Fibroblast of skin of scalp (primary cell): ENCODE measurements at places on chromosomes 11 and 22.
A peak's percentile ranks its signal among the peaks of the same experiment; 100 is the strongest.

DNA sequence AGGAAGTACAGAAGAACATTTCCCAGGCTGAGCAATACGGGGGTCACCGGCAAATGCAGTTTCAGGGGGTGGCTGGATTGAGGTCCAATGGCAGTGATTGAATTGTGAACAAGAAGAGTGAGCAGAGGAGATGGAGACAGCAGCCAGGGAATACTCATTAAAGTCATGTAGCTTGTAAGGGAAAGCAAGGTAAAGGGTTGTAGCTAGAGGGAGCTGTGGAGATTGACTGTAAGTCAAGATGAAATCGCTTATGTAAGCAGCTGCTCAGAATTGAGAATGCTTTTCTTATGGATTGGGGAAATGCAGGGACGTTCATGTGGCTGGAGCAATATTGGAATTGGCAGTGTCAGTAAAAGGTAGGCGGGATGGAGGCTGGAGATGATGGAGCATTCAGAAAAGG, 111.4 kb upstream of the TBCEL start:
- DNase-seq: peak; percentile 30

DNA sequence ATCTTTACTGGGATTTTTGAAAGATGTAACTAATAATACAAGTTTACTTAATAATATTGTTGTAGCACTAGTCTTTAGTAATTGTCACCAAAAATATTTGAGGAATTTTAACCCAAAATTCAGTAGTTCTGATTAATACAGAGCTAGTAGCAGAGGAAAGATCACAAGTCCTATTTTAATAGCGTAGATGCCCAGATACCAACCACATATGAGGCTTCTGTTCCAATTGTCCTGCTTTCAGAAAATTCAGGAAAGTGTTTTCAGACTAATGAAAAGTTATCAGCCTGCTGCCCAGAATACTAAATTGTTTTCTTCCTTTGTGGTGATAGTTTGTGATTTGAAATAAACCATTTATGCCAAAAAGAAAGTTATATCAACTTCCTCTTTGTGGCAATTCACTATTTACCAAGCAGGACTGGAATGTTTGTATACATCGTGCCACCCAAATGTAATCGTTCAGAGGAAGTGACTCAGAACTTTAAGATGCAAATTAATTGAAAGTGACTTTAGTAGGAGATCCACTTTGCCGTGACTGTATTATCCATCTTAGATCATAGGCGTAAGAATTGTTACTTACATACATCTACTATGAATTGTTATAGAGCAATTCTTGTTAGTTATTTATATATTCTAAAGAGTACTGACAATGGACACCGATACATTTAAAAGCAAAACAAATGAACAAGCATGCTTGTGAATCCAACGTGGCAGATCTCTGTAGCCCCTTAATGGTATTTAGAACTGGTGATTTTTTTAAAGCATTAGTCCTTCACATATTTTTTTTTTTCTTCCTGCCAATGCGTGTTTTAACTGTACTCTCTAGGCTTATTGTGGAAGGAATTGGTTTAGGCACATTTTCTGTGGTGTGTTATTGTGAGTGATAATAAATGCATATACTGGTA, 231.0 kb downstream of the DDX10 start:
- DNase-seq: peak; percentile 74

GRCh38 chr11:69278091-69278867, 15.7 kb upstream of the MYEOV start:
- no peak for DNase-seq

GRCh38 chr11:70710192-70710591, 311.9 kb downstream of the CTTN start:
- DNase-seq: no peak

DNA sequence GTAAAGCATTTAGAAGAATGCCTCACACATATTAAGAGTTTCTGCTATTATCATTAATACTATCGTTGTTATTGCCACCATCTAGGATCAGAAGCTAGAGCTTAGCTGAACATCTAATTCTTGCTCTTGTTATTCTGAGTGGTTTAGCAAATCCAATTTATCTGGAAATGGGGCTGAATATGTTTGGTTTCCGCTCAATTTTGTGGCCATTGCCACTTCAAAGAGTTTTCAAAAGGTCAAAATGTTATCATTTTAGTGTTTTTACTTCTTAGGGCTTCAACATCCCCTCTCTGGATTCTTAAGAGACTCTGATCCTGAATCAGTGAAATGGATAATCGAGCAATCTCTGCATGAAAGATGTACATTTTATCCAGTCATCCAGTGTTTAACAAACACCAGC, 10.2 kb upstream of the PIK3IP1 start:
- DNase-seq: no peak

- no peak for DNase-seq
Measured at GRCh38 chr11:119483881-119484371, 61.0 kb upstream of the THY1 start.

GRCh38 chr11:22130462-22131053, 62.3 kb upstream of the ANO5 start:
- DNase-seq: no peak

GRCh38 chr11:79025097-79025496, 415.7 kb downstream of the TENM4 start:
- no peak for DNase-seq

DNA sequence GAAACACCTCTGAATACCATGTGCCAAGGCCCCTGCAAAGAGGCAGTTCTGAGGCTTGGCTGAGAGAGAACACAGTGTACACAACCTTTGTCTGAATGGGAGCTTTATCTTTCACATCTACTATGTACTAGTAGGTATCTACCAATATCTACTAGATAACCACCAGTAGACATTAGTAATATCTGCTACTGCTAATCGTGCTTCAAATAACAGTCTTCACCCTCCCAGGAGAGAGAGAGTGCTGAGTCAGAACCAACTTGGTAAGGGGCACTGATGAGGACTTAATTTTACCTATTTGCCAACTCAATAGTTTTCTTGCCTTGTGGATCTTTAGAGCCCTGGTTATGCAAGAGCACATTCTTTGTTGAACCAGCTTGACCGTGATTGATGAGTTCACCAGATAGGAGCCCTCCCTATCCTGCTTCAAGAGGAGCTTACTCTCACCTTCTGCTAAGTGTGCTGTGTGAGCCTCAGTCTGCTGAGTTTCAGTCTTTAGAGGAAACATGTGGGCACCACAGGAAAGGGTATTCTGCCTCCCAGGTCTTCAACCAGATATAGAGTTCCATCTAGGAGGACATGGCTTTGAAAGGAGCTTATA, 967.5 kb downstream of the NTM start:
- no peak for DNase-seq

DNA sequence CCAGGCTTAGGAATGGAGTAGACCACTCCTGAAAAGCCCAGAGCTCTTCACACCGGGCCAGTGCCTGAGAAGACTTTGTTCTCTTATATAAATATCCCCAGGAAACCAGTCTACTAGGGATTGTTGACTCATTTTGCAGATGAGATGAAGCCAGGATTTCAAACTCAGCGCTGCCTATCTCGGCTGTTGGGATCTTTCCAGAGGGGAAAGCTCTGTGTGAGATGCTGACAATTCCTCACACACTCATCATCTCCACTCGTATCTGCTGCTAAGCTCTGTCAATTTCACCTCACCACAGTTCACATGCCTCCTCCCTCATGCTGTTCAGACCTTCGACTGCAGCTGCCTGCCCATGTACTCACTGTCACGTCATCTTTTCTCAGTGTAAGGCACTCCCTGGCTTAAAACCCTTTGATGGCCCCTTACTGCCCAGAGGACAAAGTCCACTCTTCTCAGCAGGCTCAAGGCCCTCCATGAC, 12.5 kb downstream of the USH1C start:
- DNase-seq: peak; percentile 32

DNA sequence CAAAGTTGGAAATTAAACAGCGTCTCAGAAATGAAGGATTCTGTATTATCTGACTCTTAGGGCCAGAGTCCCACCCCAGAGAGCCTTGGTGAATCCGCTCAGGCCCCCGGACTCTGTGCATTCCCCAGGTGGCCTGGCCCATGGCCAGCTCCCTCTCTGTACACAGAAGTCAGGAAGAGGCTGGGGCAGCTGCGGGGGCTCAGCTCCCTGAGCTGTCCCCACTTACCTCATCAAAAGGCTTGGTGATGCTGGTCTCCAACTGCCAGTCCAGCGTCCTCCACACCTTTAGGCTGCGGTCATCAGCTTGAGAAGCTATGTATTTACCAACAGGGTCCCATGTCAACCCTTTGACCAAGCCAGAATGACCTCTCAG, 35.0 kb downstream of the HIRA start:
- DNase-seq: no peak

DNA sequence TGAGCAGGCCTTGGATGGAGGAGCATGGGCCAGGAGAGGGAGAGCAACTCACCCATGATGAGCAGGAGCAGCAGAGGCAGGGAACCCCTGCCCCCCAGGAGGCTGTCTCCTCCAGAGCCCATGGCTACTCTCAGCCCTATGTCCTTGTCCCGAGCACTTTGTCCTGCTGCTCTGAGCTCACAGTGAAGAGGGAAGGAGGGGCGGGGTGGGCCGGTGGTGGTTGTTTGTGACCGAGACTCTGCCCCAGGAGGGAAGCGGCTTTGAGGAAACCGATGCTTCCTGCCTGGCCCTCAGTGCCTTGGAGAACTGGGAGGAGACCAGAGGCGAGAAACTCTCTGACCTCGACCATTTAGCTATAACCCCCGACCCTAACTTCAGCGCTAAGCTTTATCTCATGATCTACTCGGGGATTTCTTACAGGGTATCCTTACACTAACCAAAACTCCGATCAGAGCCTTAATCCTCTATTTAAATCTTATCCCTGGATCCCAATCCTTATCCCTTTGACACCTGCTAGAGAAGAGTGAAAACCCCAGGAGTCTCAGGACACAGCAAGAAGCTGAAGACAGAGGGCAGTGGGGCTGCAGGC, at the start of gene ROBO4:
Gene ROBO4, minus strand, starts transcription at position 192 of the 589 bp plus-strand sequence. Its CDS starts 70 bp downstream, at position 122.
- no peak for DNase-seq

- DNase-seq: no peak
Measured at GRCh38 chr11:58451585-58451984, 9.5 kb upstream of the OR5B12 start.

DNA sequence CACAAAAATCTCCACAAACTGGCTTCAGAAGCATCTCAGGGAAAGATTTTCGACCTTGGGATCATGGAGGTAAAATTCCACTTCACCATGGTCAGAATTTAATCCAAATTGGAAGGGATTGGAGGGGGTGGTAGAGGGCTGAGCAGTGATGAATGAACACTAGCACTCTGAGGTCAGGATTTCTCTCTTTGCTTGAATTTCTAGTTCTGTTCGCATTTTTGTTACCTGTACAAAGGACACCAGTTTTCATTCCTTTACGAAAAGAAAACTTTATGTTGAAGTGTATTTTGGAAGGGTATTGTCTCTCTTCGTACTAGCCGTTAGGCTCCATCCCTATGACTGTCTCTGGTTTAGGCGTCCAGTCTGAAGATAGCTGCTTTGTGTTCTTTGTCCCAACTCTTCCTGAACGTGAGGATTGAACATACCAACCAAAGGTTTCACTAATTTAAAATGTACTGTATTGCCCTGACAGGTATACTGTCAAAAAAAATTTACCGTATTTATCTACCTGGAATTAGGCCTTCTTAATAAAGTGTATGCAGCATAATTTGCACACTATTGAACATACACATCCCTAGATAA, 772 bp downstream of the GRAP2 start:
- no peak for DNase-seq

- DNase-seq: peak; percentile 27
Measured at GRCh38 chr11:44165432-44165831, 70.0 kb downstream of the EXT2 start.

- peak; percentile 77 for DNase-seq
Measured at GRCh38 chr22:39170825-39171622, 18.5 kb upstream of the CBX7 start.

DNA sequence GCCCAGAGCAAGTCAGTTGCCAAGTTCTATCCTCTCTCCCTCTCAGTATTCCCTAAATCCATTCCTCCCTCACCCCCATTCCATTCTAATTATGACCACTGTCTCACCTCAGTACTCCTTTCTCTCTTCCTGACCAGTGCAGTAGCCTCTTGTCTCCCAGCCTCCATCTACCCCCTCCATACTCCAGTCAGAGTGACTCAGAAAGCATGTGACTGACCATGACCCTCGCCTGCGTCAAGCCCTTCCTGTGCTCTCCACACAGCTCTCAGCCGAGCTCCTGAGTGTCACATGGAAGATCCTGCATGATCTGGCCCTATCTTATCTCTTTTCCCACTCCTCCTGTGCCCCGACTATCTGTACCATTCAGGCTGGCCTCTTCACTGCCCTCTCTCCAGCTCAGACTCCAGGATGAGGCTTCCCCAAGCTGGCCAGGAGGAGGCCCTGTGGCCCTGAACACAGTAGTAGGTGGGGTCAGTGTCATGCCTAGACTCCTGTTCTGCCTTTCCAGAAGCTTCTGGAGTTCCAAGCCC, 42.6 kb downstream of the NEU3 start:
- DNase-seq: peak; percentile 26

GRCh38 chr11:14414470-14415461, 55.8 kb upstream of the RRAS2 start:
- peak; percentile 19 for DNase-seq

GRCh38 chr22:25110596-25110845, 89.1 kb upstream of the CRYBB3 start:
- DNase-seq: no peak

DNA sequence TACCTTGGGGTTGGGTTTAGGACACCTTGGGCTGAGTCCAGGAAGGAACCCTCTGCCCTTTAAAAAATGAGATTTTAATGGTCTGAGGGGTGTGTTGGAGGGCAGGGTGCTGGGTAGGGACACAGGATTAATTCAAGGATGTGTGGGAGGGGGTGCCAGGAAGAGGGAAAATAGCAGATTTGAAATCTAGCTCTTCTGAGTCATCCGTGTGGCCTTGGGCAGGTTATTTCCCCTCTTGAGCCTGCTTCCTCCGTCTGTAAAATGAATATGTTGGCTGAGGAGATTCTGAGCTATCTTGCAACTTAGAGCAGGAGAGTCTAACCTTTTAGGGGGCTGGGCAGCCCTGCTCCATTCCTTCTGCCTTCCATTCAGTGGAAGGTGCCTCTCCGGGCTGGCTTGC, 3.0 kb downstream of the TSPAN18 start:
- DNase-seq: no peak

- no peak for DNase-seq
Measured at GRCh38 chr22:27588268-27588667, 213.3 kb downstream of the MN1 start.

GRCh38 chr22:48101704-48102103, 1339.3 kb downstream of the TBC1D22A start:
- DNase-seq: no peak

- peak; percentile 22 for DNase-seq
Measured at GRCh38 chr22:30694640-30695350, at the start of gene OSBP2. OSBP2 (plus strand) TSS chr22:30694874; CDS start chr22:30694910, 36 bp downstream.

- DNase-seq: no peak
Measured at GRCh38 chr11:101840704-101841103, 74.1 kb upstream of the CEP126 start.
